Cardiac muscle cell (in vitro differentiated cells and primary cell): ENCODE measurements at places on chromosomes 6 and 20. TPM values are rescaled to one million over a fixed set of nuclear protein-coding genes. Genes with fewer than 3 reads are reported as not detected.
A peak's percentile ranks its signal among the peaks of the same experiment; 100 is the strongest.

DNA sequence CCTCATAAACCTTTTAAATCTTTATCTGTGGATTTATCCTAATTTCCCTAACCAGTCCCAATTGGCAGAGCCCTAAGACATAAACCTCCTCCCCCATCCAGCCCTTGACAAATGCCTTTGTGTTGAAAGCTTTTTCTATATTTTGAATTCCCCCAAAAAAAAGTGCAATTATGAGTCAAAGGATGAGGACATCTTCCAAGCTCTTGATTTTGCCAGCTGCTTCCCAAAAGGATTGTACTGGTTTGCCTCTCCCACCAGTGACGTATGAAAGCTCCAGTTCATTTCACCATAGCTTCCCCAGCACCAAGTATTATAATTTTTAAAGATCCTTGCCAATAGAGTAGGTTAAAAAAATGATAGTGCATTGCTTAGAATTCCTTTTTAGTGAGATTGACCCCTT is 38.9 kb downstream of the SIRPA start:
- no peak for DNase-seq
- H3K27me3 ChIP-seq, result no peaks in the 10 kb centered on the region
- H3K4me1 ChIP-seq, result peaks cover 65% of the 10 kb centered on the region
- H3K4me3 ChIP-seq, result no peak overlapping the region
- H3K36me3 ChIP-seq, result peaks cover 4% of the 10 kb centered on the region

DNA sequence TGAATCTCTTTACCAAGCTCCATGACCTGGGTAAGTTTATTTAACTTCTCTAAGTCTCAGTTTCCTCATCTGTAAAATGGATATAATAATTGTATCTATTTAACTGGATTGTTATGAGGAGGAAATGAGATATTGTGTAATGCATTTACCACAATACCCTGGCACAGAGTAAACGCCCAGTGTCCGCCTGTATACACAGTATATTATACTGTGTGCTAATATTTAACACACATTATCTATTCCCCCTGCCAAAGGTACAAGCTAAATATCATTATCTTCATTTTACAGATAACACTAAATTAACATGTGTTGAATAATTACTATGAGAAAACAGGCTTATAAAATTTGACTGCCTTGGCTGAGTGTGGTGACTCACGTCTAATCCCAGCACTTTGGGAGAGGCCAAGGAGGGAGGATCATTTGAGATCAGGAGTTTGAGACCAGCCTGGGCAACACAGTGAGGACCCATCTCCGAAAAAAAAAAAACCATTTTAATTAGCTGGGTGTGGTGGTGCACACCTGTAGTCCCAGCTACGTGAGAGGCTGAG is 38.7 kb upstream of the TNFRSF21 start:
- DNase-seq, result no peak
- H3K27ac ChIP-seq, result no peak overlapping the region
- H3K4me1 ChIP-seq, result no peaks in the 10 kb centered on the region
- no peak overlapping the region for H3K4me3 ChIP-seq

- no peak overlapping the region for H3K4me3 ChIP-seq
- no peaks in the 10 kb centered on the region for H3K36me3 ChIP-seq
- H3K4me1 ChIP-seq, result no peaks in the 10 kb centered on the region
- H3K27me3 ChIP-seq, result no peaks in the 10 kb centered on the region
- DNase-seq, result peak; percentile 66
- no peak overlapping the region for H3K27ac ChIP-seq
These were observed 81.7 kb downstream of the COL9A1 start for GRCh38 chr6:70221025-70221714.

- no peaks in the 10 kb centered on the region for H3K27me3 ChIP-seq
- peak overlapping the region; percentile 55 for H3K27ac ChIP-seq
- H3K4me3 ChIP-seq, result no peak overlapping the region
- DNase-seq, result no peak
- H3K36me3 ChIP-seq, result no peaks in the 10 kb centered on the region
- H3K4me1 ChIP-seq, result peaks cover 26% of the 10 kb centered on the region
These were observed 41.5 kb downstream of the SH3BGRL2 start for GRCh38 chr6:79672631-79673111.

Gene COX7A2
- 984 and 1,135 TPM in 2 replicates for polyA plus RNA-seq

Gene DNAH8
- polyA plus RNA-seq, result not detected in 2 replicates
